ENCODE measurements at places on chromosomes 11 and 22.

GRCh38 chr22:46613606-46614021, 6.6 kb upstream of the GRAMD4 start:
- DNase-seq, result no peak

DNA sequence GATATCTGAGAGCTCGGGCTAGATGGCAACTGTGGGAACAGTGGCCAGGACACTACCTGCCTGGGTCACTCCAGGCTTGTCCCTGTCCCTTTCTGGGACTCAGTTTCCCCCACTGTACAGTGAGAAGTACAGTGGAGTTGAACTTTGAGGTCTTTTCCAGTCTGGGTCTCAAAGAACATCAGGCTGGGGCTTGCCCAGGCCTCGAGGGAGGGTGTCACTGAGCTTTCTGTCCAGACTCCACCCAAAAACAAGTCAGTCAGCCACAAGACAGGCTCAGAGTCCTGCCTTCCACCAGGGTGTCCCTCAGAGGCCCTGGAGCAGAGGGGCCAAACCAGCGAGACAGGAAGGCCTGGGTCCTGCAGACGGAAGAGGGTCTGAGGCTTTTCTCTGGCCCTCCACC, 2.0 kb upstream of the PLA2G3 start:
- DNase-seq, result no peak

GRCh38 chr11:111229604-111230003, 15.9 kb upstream of the POU2AF2 start:
- no peak for DNase-seq

- DNase-seq, result peak; percentile 63
Measured at GRCh38 chr22:45263463-45264269, 21.1 kb upstream of the UPK3A start.

DNA sequence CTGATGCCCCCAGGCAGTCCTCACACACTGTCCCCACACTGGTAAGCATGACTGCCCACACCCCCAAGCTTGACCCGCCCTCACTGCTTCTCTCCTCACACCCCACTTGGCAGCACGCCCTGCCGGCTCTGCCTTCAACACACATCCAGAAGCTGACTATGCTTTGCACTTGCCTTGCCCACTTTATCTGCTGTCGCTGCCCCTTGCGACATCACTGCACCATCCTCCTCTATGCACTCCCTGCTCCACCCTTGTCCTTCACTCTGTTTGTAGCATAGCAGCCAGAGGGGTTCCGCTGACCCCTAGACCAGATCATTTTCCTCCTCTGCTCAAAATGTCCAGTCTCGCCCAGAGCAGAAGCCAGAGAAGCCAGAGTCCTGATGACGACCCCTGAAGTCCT, 25.3 kb upstream of the SLC25A1 start:
- no peak for DNase-seq

DNA sequence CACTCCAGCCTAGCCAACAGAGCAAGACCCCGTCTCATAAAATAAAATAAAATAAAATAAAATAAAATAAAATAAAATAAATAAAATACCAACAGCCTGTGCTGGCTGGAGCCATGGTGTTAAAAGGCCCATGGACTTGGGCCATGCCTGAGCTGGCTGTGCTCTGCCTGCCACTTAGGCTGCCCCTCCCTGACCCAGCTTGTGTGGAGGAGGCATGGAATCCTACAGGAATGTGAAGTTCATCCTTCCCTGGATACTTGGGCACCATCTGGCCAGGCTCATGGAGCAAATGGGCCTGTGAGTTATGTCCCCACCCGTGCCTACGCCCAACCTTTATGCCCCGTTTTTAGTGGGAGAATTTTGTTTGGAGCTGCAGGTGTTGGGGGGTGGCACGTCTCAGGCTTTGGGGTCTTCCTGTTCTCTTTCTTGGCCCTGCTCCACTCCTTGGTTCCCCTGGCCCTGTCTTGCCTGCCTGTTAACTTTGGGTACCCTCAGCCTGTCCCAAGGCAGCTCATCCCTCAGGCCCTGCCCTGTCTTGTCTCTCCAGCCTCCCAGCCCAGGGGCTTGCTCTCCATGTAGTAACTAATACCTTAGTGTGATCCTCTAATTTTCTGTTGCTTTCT, 51.3 kb downstream of the BCR start:
- no peak for DNase-seq

DNA sequence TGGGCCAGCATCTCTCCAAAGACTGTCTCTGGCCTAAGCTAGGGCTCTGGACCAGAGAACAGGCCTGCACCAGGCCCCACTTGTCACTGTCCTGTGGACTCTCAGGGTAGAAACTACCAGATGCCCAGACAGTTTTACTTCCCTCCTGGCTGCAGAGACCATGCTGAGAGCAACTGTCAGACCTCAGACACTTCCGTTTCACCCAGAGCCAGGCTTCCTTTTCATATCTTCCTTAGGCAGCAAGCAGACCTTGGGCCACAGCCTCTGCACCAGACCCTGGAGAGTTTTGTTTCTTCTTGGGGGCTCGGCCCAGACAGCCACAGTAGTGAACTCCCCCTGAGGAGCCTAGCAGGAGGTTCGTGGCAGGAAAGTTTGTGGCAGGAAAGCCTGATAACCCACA, 12.1 kb upstream of the FCHSD2 start:
- DNase-seq, result no peak

GRCh38 chr11:122597511-122597910, 58.0 kb upstream of the UBASH3B start:
- no peak for DNase-seq

DNA sequence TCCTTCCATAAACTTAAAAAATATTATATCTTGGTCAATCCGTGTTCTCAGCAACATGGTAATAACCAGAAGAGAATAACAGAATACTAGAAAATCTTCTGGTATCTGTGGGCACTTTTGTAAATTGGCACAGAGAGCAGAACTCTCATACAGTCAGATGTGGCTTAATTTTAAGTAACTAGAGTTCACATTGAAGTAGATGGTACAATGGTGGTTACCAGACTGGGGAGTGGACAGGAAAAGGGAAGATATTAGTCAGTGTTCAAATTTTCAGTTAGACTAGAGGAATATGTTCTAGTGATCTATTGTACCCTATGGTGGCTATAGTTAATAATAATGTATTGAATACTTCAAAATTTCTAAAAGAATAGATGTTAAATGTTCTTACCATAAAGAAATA, 6.9 kb downstream of the OR52H1 start:
- DNase-seq, result no peak

- no peak for DNase-seq
Measured at GRCh38 chr11:134575504-134576230, 163.6 kb upstream of the B3GAT1 start.

DNA sequence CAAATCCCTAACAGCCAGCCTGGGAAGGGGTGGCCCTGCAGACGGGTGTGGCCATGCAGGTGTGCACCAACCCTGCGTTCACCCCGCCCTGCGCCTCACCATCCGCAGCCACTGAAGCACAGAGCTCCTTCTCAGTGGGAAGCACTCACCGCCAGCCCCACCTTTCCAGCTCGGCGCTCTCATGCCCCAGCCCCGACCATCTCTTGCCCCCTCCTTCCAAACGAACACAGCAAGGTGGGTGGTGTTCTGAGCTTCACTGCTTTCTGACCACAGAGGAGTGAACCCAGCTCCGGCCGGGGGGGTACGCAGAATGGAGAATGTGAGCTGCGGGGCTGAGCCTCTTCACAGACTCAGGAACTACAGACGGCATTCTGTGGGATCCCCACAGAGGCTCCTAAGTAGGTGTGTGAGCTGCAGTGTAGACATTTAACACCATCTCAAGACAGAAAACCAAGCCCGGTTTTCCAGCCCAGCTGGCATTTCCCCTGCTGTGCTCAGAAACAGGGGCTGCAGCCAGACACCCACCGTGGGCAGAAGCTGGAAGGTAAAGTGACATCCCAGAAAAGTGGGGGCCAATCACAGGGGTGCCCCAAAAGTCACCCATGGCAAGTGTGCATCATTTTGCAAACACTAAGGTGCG, 88.4 kb upstream of the RTL6 start:
- no peak for DNase-seq

GRCh38 chr11:20723366-20723765, 54.0 kb downstream of the NELL1 start:
- no peak for DNase-seq

- DNase-seq, result no peak
Measured at GRCh38 chr11:35747668-35748067, 85.1 kb downstream of the TRIM44 start.

- no peak for DNase-seq
Measured at GRCh38 chr11:1436468-1437039, 46.8 kb downstream of the BRSK2 start.

GRCh38 chr11:117815262-117815803, 9.2 kb downstream of the FXYD2 start:
- peak; percentile 67 for DNase-seq

- no peak for DNase-seq
Measured at GRCh38 chr22:31998784-31999385, 44.2 kb upstream of the SLC5A1 start.

- no peak for DNase-seq
Measured at GRCh38 chr11:78870655-78871054, 296.0 kb upstream of the NARS2 start.

GRCh38 chr22:28914201-28914600, 30.8 kb downstream of the ZNRF3 start:
- no peak for DNase-seq

DNA sequence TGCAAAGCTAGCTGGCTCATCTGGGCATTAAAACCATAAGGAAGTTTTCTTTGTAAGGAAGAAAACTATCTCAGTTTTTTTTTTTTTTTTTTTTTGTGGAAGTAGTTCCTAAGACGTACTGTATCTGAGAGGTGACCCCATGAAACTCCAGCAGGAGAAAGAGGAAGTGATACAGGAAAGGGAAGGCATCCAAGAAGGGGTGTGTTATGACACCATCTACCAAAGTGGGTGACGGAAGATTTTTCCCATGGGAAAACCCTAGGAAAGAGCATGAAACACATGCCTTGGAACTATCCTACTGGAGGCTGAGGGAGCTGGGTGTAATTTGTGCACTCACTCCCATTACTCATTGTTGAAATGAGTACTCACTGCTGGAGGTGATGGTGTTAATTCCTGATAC, 63.8 kb upstream of the ARHGAP20 start:
- DNase-seq, result no peak

DNA sequence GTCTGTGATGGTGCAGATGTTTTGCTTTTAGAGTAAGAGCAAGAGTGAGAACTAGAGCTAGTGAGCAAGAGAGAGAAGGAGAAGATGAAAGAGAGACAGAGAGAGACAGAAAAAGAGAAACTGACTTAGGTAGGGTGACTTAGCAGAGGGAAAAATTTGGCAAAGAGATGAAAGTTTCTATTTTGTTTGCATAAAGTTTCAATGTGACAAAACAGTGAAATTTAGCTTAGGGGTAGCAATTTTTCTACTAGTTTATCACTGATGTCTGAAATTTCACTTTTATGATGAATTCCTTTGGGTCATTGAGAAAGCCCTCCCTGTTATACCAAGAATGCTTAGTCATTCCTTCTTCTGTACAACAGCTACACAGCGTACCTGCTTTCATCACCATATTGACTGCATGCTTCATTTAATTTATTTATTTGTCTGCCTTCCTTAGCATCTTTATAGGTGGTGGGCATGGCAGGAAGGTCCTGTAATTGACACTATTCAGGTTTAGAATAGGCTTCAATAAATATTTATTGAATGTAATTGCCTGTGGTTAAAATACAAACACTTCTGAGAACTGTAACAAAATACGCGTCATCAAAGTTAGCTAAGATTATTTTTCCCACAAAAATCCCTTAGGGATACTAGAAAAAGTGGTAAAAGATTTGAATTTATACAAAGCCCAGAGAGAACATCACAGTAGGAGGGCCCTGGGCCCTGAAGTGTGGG, 19.9 kb upstream of the CTSC start:
- DNase-seq, result peak; percentile 48

- no peak for DNase-seq
Measured at GRCh38 chr11:92278791-92279433, 54.3 kb downstream of the FAT3 start.

- DNase-seq, result no peak
Measured at GRCh38 chr22:22887621-22888503, at the start of gene IGLL5. TSS of gene IGLL5 (plus strand) at chr22:22887816. CDS start at chr22:22888054, 238 bp downstream.

- DNase-seq, result no peak
Measured at GRCh38 chr11:130721023-130721681, 195.1 kb downstream of the SNX19 start.

DNA sequence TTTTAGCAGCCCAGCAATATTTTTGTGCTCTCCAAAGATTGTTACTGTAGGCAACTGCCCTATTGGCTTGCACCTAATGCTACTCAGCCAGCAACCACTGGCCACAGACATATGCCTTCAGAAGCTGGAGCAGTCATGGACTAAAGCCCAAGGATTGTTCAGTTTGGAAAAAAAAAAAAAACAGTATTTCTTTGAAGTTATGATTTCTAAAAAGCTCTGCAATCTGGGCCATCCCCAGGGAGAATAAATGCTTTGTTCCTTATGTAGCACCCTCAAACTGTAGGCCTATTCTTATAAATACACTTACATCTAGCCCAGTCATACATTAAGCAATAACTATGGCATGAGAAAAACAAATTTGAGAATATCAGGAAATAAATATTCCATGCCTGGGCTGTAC, 2190.5 kb upstream of the RAG2 start:
- no peak for DNase-seq

DNA sequence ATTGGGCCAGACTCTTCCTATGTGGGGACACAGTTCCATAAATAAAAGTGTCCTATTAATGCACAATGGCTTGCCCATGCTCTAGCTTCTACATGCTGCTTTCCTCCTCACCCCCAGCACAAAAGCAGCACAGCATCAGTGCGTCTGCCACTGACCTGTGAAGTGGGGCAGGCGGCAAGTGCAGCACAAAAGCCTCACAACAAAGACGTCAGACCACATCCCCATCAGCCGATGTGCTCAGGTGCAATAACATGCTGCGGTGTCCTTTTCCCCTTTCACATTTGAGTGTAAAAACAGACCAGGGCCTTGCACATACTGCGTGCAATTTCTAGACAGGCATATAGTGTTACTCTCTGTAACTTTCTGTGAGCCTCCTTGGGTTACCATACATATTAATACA, 12.8 kb downstream of the DKK3 start:
- DNase-seq, result no peak

GRCh38 chr11:83471831-83472727, 185.9 kb upstream of the CCDC90B start:
- DNase-seq, result no peak

GRCh38 chr11:126375726-126376125, 20.2 kb downstream of the ST3GAL4 start:
- no peak for DNase-seq

DNA sequence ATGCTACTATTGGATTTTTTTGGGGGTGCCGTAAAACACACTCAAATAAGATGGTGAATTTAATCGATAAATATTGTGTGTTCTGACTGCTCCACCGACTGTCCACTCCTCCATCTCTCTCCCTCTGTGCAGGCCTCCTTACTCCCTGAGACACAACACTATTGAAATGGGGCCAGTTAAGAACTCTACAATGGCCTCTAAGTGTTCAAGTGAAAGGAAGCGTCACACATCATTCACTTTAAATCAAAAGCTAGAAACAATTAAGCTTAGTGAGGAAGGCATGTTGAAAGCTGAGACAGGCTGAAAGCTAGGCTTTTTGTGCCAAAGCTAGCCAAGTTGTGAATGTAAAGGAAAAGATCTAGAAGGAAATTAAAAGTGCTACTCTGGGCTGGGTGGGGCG, 156.7 kb downstream of the CTTN start:
- no peak for DNase-seq

GRCh38 chr11:1873048-1873812, 18.5 kb downstream of the PRR33 start:
- DNase-seq, result peak; percentile 38

Data from ACHN (cell line).